ENCODE measurements at places on chromosomes 11 and 22.

DNA sequence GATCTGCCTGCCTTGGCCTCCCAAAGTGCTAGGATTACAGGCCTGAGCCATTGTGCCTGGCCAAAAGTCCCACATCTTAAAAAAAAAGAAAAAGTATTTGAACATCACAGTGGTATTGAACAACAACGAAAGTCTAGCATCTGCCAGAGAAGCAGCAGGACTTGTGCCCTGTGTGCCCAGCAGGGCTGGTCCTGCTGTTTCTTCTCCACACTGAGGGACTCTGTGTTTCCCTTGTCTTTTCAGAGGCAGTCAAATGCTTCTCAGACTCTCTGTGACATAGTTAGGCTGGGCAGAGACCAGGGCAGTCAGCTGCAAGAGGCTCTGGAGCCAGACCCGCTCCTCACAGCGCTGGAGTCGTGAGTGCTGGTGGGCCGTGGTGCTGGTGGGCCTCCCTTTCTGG lies 56.2 kb downstream of the SBF1 start:
- DNase-seq = no peak

- DNase-seq = no peak
Measured at GRCh38 chr11:85316967-85317366, 310.2 kb downstream of the DLG2 start.

GRCh38 chr22:45763236-45763624 lies 91.6 kb downstream of the ATXN10 start:
- no peak for DNase-seq

DNA sequence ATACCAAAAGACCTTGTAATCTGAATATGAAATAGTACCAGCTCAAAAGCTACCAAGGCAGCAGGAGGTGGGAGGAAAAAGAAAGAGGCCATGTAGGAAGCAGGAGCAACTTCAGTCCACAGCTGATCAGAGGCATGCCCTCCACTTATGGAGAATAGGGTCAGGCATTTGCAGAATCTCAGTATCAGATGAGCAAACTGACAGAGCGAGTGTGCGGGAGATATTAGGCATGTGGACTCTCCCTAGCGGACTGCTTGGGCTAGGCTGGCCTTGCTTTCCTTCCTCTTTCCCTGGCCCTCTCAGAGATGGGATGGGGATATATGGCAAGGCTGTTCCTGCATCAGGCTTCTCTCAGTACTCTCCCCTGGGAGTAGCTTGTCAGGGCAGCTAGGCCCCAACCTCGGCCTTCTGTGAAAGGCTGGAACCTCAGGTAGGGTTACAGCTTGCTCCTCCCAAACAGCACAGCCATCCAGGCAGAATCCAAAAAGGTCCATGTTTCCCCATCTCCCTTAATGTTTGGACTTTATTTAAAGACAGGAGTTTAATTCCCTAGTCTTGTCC lies 37.0 kb downstream of the ETS1 start:
- DNase-seq = no peak

- no peak for DNase-seq
Measured at GRCh38 chr22:19974268-19974861, 32.7 kb upstream of the TXNRD2 start.

- DNase-seq = no peak
Measured at GRCh38 chr11:2524446-2525165, 79.8 kb downstream of the KCNQ1 start.

DNA sequence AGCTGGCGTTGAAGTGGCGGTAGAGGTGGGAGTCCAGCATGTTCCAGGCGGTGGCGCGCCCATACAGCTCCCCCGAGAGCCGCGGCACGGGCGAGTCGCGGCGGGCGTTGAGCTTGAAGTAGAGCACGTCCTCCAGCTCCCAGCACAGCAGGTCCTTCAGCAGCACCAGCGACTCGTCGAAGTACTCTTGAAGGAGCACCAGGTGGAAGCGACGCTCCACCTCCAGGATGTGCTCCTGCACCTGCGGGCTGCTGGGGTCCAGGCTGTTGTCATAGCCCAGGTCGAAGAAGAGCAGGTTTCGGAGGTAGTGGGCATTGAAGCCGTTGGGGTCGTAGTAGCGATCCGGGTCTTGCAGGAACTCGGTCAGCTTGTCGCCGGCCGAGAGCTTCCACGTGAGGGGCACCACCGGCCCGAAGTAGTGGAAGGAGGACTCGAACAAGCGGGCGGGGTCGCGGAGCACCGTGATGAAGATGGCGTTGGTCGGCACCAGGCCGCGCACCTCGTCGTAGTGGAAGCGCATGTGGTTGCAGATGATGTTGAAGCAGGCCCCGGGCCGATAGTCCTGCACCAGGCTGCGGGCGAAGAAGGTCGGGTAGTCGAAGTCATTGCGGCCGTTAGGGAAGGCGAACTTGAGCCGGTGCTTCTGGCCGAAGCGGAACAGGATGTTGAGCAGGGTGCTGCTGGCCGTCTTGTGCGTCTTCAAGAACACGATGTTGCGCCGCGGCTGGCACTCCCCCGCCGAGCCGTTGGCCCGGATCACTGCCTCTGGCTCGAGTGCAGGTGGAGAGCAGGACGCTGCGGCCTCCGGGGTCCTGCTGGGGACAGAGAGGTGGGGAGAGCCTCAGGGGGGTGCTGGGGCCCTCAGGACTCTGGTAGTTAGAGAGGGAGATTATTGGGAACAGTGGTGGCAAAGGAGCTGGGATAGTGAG lies 9.0 kb upstream of the SEC14L6 start:
- no peak for DNase-seq

GRCh38 chr22:39469326-39469680 lies 12.5 kb downstream of the MGAT3 start:
- no peak for DNase-seq

GRCh38 chr11:85661972-85662664 lies 2.8 kb downstream of the CREBZF start:
- DNase-seq = no peak

DNA sequence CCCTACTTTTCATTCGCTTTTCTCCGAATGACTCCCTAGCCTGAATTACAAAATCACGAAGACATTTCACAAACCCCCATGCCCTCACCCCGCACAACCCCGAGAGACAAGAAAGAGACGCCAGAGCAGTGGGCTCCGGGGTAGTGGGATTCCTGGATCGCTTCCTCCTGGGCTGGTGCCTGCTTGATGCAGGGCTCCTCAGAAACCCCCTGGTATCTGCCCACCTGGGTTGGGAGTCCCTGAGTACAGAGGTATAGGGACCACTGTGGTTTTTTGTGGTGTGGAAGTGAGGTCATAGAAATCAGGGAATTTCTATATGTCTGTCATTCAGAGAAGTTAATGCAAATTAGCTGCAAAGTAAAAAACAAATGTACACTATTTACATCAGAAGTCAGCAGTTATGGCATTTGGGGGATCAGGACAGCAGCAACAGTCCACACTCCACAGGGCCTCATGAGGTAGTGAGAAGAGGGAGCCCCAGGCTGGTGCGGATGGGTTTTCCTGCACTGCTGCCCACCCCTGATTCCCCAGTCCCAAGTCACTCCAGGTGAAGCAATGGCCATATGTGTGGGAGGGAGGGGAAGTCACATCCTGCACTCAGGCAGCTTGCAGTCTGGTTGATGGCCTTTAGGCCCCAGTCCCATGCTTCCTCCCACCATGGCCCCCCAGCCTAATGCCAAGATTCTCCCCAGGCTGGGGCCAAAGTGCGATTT lies 39.6 kb downstream of the BUD13 start:
- DNase-seq = no peak

DNA sequence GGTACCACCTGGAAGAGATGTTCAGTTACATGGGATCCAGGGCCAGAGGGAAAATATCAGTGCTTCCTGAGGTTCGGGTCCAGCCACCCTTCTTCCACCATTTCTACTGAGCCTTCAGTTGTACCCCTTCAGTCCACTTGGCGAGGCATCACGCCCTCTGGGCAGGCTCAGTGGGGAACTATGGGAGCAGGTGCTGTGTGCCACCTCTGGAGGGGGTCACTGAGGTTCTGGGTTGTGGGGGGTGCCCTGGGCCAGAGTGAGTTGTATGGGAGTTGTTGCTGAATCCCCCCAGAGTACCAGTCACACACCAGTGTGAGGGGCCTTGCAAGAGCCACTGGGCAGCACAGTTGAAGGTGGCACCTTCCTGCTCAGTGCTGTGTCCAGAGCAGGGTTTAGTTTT lies 2.7 kb upstream of the SREBF2 start:
- DNase-seq = no peak

DNA sequence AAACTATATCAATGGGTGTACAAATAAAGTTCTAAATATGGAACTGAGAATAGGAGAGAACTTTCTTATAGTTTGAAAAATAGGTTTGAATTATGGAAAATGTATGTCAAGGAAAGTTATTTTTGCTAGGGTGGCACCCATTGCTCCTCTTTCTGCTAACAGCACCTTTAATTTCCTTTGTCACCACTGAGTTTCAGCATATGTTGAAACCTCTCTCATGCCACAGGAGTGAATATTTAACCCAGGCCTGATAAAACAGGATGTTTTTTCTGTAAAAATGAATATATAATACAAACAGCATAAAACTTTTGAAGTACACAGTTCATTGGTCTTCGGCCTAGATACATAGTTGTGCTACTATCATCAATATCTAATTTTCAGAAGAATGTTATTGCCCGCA lies 385.5 kb upstream of the ANO5 start:
- DNase-seq = no peak

GRCh38 chr11:48091426-48092102 lies 111.2 kb downstream of the PTPRJ start:
- no peak for DNase-seq

- DNase-seq = no peak
Measured at GRCh38 chr11:69180726-69181125, 25.0 kb downstream of the SMIM38 start.

GRCh38 chr11:110198031-110198729 lies 98.2 kb downstream of the RDX start:
- DNase-seq = no peak

Measured in stimulated activated CD4-positive, alpha-beta T cell treated with anti-CD3 and anti-CD28 coated beads, TNF-alpha, amount 100 ng/mL, for 1 hour (primary cell).